ENCODE measurements at places on chromosomes 4 and X.

GRCh38 chr4:51870441-51871188 is 27.7 kb downstream of the DCUN1D4 start:
- no peak for DNase-seq

GRCh38 chrX:55709735-55710134 is 7.8 kb upstream of the RRAGB start:
- DNase-seq: no peak

GRCh38 chrX:118522230-118522926 is 26.8 kb downstream of the DOCK11 start:
- no peak for DNase-seq

- peak; percentile 47 for DNase-seq
Measured at GRCh38 chr4:10832806-10833628, 148.4 kb upstream of the CLNK start.

- no peak for DNase-seq
Measured at GRCh38 chrX:3178329-3178728, 137.1 kb downstream of the ARSF start.

DNA sequence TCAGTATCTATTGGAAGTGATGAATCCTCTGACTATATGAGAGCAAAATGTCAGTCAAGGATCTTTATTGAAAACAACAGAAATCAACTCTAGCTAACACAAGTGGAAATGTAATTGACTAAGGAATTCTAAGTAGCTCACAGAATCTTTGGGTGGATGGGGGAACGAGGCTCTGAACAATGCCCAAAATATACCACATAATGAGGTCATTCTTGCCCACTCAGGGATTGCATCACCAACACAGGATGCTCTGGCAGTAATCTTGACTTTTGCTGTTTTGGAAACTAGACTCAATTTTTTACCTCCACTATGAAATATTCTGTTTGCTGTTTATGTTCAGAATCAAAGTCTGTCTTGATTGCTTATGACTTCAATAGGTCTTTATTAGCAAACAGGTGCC is 127.4 kb upstream of the UNC5C start:
- no peak for DNase-seq

- DNase-seq: no peak
Measured at GRCh38 chr4:122819708-122820449, 6.8 kb upstream of the FGF2 start.

GRCh38 chrX:329291-329910 is 10.8 kb upstream of the GTPBP6 start:
- DNase-seq: no peak

GRCh38 chr4:33961761-33962160 is 2282.6 kb downstream of the ARAP2 start:
- DNase-seq: no peak

DNA sequence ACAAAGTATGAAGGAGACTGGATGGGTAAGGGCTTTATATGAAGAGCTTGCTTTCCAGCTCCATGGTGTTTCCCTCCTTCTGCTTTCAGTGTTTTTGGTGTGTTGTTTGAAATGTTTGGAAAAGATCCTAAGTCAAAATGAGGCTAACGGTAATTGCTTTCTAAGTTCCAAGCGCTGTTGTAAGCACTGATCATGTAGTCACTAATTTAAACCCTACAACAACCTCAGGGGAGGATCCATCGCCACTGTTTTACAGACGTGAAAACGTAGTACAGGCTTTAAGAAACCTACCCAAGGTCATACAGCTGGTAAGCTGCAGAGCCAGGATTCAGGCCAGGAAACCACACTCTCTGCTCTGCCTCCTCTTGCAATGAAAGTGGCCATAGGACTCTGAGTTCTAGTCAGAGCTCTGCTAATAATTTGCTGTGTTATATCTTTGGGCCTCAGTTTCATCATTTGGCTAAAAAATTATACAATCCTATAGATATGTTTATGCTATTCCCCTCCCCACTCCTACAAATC is 102.9 kb upstream of the PGRMC2 start:
- DNase-seq: no peak

GRCh38 chr4:3340700-3341083 is 47.9 kb downstream of the RGS12 start:
- DNase-seq: no peak

- no peak for DNase-seq
Measured at GRCh38 chr4:72875138-72875537, 194.4 kb downstream of the COX18 start.

GRCh38 chrX:18755651-18756050 is 48.2 kb downstream of the PPEF1 start:
- no peak for DNase-seq

DNA sequence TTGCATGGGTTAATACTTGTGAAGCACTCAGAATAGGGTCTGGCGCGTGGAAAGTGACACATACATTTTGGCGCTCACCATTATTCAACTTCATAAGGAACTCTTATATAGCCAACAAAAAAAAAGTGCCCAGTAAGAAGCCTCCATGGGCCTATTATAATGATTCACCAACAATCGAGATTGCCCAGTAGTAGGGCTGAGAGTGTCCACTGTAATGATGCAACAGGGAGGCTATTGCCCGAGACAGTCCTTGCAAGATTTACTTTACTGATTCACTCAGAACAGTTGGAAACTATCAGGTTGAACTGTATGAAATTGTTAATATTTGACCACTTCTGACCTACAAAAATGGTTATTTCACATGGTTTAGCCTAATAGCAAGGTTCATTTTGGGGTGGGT is 86.0 kb downstream of the PJA1 start:
- no peak for DNase-seq

GRCh38 chrX:14554131-14554715 is 24.9 kb downstream of the GLRA2 start:
- DNase-seq: peak; percentile 31

DNA sequence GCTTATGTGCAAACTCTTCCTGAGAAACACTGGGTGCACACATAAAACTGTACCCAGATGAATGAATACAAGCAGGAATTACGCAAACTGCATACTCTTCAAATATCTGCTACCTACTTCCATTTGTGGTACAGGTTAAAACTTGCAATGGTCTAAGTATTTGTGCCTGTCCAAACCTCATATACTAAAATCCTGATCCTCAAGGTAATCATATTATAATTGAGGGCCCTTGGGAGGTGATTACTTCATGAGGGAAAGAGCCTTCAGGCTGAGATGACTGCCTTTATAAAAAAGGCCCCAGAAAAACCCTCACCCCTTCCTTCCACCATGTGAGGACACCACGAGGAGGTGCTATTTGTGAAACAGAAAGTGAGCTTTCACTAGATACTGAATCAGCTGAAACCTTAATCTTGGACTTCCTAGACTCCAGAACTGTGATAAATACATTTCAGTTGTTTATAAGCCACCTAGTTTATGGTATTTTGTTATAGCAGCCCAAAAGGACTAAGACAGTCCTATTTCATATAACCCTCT is 1977.2 kb downstream of the PCDH7 start:
- no peak for DNase-seq

DNA sequence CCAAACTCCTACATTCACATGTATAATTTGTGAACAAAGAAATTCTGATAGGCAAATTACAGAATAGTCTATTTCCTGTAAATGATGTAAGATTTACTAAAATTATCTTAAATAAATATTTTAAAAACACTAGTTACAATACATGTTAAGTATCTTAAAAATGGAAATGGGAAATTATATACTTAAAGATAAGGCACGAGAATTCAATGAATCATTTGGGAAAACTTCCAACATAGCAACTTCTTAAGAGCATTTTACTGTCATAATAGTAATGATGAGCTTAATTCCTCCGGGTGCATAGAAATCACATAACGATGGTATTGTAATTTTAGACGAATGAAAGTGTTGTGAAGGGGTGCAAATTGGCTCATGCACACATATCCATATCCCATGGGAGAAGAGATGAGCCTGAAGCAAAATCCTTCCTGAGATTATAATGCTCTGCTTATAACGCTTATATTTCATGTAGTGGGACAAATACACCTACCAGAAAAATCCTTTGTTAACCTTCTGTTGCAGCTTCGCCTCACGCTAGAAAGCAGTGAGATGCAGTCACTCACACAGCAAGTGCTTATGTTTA is 873.5 kb downstream of the PDHA2 start:
- DNase-seq: no peak

- no peak for DNase-seq
Measured at GRCh38 chrX:27915617-27916016, 65.6 kb downstream of the DCAF8L1 start.

GRCh38 chr4:117479673-117480072 is 394.3 kb upstream of the TRAM1L1 start:
- DNase-seq: no peak

DNA sequence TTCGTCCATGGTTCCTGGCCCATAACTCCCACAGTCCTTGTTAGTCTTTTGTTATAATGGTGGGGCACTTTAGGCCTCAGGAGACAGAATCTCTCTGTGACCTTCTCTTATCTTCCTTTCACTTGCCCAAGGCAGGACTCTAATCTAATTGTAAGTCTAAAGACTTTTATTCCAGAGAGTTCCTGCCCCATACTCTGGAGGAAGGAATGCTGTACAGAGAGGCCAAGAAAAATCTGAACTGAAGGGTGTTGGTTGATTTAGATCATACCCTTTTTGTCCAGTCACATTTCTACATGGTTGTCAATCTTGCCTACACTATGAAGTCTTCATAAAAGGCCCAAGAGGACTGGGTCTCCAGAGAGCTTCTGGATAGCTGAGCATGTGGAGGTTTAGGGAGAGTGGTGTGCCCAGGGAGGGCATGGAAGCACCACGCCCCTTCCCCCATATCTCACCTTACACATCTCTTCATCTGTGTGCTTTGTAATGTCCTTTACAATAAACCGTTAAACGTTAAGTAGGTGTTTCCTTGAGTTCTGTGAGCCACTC is 84.5 kb downstream of the AFF1 start:
- no peak for DNase-seq

DNA sequence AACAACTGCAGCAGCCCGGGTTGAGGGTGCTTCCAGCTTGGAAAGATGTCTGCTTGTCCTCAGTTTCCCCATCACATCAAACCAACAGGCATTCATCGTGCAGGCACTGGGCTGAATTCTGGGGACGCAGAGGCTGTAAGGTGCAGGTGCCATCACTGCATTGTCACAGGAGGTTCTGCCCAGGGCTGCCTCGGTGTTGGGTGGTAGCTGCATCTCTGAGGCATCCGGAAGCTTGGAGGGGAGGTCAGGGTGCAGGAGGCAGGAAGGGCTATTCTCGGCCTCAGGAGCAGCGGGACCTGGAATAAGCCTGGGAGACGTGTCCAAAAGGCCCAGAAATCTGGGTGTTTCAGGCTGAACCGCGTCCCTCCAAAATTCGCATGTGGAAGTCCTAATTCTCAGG is 134.6 kb downstream of the HMX1 start:
- peak; percentile 12 for DNase-seq

GRCh38 chrX:32395878-32396277 is 815.5 kb downstream of the DMD start:
- DNase-seq: no peak

DNA sequence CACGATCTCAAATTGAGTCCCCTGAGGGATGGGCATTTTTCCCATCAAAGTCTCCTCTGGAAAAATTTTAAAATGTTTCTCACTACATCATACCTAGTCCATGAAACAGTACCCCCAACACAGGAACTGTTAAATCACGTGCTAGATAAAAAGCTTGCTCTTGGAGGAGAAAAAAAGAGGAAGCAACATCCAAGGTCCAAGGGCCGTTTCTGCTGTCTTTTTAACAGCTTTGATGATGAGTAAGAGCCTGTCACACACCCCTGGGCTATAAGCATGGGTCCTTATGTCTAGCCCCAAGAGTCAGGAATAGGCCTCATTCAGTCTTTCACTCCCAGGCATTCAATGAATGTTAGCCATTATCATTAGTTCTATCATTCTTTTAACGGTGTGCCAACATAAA is 128.9 kb downstream of the SH3KBP1 start:
- DNase-seq: no peak

DNA sequence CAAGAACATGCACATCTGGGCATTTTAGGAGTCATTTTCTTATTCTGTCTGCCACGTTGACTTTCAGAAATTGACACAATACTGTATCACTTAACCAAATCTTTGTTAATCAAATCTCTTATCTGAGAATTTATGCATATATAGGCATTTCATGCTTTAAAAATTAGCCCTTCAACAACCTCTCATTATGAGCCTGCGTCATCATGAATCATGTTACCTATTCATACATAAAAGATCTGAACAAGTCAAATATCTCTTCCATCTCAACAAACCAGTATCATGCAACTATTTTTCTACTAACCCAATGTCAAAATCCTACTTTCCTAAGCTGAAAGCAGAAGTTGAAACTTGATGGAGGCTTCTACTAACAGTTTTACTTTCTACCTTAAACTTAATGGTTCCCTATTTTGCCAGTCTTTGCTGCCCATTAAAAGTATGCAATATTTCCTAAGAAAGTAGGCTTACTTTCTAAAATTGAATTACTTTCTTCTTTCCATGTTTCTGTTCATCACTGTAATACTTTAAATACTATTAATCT is 1.8 kb downstream of the ADAM29 start:
- no peak for DNase-seq

- DNase-seq: no peak
Measured at GRCh38 chr4:173909294-173909693, 374.2 kb downstream of the FBXO8 start.

DNA sequence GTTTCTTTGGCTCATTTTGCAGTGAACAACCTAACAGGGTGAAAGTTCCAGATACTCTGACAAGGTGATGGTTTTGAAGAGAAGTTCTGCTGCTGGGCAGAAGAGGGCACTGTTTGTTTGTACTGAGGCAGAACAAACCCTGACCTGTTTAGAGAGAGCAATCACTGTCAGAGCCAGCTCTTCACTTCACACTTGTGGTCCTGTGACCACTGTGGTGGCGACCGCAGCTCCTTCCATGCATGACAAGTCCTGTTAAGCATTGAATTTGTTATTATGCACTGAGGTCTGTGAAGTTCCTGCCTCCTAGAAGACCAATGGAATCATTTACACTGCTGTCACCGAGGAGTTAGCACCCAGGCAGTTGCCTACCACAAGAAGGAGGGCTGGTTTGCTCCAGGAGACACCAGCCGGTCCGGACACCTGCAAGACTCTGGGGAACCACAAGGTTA is 86.6 kb downstream of the ZNF330 start:
- DNase-seq: peak; percentile 72

- peak; percentile 45 for DNase-seq
Measured at GRCh38 chrX:118847676-118848075, 24.1 kb downstream of the ZCCHC12 start.

DNA sequence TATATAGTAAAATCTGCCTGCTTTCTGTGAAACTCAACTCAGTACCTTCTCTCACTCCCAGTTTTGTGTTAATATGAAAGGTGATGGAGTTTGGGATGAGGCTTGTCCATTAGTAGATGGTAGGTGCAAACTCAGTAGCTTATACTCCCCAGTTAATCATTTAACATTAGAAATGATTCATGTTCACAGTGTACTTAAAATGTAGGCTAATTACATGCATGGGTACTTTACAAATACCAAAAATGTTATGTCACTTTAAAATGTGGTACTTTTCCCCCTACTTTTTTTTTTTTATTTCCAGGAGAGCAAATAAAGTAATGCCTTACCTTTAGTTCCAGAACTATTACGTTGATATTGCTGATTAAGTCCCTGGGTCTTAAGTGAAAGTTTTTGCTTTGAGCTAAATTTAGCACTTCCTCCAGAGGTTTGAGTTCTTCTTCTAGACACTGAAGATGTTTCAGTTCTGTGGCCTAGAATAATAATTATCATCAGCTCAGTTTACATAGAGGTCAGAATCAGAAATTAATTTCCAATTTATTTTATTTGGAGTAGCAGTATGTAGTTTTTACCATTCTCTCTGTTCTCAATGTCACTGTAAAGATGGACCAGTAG is 3.0 kb downstream of the IL2 start:
- no peak for DNase-seq
